ENCODE measurements at places on chromosomes 4 and X.

DNA sequence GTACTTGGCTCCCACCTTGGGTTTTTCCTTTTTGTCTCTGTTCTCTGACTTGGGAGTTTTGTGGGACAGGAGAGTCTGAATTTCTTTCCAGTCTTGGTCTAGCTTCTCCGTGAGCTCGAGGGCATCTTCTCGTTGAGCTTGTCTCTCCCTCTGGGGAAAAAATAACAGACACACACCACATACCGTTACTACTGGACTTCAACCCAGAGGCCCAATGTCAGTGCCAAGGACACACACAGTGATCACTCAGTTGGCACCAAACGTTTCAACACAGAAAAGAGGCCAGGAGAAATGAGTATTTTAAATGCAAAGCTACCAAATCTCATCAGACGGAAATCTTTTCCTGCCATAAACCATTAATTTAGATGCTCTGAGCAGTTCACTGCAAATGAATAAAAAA is 9.7 kb downstream of the NOP14 start:
- DNase-seq = no peak

GRCh38 chr4:11724731-11725130 is 296.0 kb upstream of the HS3ST1 start:
- DNase-seq = no peak

GRCh38 chr4:142282870-142283431 is 563.1 kb downstream of the INPP4B start:
- DNase-seq = peak; percentile 39

DNA sequence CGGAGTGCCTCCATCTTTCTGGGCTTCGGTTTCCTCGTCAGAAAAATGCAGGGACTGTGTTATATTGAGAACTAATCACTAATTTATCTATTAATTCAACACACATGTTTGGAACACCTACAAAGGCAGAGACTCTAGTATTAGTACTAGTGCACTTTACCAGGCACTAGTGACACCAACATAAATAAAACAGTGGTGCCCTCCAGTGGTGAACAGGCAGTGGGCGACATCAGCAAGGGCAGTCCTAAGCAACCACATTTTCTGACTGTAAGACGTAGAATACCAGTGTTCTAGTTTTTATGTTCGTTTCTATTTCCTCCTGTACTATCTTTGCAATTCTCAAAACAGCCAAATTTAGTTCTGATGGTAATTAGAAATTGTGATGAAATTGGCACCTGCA is 69.1 kb upstream of the UCP1 start:
- peak; percentile 35 for DNase-seq

DNA sequence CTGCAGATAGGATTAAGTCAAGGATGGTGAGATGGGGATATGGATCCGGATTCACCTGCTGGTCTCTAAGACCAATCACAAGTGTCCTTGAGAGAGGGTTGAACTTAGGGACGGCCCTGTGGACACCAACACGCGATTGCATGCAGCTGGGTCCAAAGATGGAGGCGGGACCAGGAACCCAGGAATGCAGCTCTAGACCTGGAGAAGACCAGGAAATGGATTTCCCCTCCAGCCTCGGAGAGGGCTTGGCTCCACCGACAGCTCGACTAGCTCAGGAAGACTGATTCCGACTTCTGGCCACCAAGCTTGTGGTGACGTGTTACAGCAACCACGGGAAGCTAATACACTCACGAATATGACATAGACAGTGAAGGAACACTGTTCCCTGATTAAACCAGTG is 4.7 kb downstream of the C4orf50 start:
- DNase-seq = no peak

DNA sequence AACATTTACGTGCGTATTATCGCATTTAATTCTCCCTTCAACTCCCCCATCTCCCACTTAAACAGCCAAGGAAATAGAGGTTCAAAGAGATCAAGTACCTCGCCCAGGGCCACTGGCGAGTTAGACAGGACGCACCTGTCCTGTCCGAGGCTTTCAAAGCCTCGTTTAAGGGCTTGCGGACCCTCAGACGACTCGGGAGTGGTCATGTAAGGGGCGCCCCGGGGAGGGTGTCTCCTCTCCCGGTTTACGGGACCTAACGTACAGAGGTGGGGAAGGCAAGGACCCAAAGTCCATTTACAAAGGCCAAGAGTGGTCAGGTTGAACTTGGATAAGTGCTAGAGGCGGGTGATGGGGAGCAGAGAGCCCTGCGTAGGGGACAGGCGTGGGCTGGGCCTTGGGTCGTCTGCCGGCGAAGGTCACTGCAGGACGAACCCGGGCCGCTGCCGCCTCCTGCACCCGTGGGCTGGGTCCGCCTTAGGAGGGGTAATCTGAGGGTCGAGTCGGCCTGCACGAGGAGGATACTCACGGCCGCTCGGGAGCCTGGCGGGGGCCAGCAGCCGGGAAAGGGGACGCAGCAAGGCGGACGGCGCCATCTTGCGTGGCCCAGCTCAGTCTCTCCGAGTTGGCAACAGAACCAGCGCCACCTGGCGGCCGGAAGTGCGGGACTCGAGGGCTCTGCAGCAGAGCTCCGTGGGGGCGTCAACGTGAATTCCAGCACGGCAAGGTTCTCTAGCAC is 5.9 kb upstream of the NAA15 start:
- DNase-seq = peak; percentile 100

DNA sequence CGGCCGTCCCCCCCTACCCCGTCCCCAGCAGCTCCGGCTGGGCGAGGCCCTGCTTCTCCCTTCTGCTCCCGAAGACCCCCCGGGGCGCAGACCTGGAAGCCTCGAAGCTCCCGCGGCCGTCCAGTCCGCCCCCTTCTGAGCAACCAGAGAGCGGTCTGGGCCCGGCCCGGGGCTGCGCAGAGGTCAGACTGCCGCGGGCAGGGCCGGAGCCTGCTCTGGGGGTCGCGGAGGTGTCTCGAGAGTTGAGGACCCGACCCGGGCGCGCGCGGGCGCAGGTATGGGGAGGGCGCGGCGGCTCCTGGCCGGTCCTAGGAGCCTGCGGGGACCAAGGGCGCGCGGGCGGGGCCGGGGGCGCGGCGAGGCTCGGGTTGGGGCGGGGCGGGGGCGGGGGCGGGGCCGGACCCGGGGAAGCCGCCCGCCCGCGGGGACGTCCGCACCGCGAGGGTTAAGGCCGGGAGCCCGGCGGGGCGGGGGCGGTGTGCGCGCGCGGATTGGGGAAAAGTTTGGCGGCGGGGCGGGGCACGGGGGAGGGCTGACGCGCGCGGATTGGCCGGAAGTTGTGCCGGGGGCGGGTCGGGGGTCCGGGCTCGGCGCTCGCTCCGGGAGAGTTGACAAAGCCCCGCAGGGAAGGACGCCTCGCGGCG is at the start of gene FGFRL1:
TSS of gene FGFRL1 (plus strand) at position 605 of the 644 bp plus-strand sequence. CDS start 860 bp downstream, outside the sequence.
- peak; percentile 76 for DNase-seq

GRCh38 chrX:110863883-110864282 is 68.3 kb upstream of the CHRDL1 start:
- no peak for DNase-seq

- no peak for DNase-seq
These were observed 11.5 kb upstream of the GABRE start for GRCh38 chrX:151985955-151986354.

- DNase-seq = no peak
These were observed 81.7 kb downstream of the HS6ST2 start for GRCh38 chrX:132876523-132877338.

GRCh38 chr4:119746951-119747350 is 118.3 kb upstream of the PDE5A start:
- no peak for DNase-seq

DNA sequence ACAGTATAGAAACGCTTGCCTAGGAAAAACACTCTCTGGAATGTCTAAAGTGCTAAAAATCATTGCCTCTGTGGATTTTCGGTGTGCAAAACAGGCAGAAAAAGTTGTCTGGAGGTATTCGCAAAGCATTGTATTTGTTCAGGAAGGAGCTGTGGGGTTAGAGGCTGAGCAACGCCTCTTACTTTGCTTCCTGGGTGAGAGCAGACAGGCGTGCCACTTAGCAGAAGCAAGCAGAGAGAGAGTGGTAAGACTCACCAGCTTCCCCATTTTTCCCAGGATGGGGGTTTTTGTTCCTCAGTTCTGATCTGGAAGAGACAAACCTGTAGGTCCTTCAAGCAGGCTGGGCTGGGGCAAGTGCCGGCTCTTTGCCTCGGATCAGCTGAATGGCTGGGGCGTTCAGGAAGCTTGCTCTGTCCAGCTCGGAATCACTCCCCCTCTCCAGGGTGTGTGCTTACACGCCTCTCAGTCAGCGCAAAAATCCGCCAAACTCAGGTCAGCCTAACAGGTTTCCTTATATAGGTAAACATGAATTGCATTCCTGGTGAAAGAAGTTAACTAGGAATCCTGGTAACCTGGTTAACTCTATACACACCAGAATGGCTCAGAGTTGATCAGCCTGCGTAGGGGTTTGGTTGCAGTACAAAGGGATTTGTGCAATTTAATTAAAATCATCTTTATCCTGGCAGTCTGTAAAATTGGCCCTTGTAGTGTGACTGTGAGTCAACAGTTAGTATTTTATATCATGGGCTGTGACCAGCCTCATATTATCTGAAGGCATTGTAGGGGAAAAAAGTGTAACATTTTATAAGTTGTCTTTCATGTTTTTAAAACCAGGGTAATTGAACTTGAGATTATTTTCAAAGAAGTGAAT is 213.1 kb upstream of the MID1 start:
- peak; percentile 16 for DNase-seq

- DNase-seq = no peak
These were observed 63.4 kb downstream of the NFKB1 start for GRCh38 chr4:102564399-102565059.

DNA sequence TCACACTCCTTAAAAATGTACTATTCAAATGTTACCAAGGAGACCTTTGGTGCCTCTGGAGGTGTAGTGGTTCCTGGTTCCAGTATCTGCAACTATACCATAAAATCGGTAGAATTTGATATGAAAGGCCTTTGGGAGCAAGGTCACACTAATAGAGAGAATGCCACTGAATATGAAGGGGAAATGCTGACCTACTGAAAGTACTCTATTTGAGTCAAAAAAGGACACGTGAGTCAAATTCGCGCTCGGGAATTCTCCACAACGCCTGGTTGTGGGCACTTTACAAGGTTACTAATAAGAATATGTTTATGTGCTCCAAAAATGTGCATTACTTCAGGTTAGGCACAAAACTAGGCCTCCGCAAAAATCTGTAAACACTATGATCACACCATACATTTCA is 39.5 kb upstream of the RELL1 start:
- DNase-seq = no peak

DNA sequence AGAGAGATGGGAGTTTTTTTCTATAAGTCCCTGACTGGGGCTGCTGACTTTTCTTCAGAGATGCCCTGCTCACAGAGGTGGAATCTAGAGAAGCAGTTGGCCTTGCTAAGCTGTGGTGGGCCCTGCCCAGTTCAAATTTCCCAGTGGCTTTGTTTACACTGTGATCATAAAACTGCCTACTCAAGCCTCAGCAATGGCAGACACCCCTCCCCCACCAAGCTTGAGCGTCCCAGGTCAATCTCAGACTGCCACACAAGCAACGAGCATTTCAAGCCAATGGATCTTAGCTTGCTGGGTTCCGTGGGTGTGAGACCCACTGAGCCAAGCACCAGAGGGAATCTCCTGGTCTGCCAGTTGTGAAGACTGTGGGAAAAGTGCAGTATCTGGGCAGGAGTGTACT is 199.8 kb upstream of the WDFY3 start:
- no peak for DNase-seq

GRCh38 chr4:100799761-100800539 is 282.1 kb upstream of the EMCN start:
- DNase-seq = no peak

DNA sequence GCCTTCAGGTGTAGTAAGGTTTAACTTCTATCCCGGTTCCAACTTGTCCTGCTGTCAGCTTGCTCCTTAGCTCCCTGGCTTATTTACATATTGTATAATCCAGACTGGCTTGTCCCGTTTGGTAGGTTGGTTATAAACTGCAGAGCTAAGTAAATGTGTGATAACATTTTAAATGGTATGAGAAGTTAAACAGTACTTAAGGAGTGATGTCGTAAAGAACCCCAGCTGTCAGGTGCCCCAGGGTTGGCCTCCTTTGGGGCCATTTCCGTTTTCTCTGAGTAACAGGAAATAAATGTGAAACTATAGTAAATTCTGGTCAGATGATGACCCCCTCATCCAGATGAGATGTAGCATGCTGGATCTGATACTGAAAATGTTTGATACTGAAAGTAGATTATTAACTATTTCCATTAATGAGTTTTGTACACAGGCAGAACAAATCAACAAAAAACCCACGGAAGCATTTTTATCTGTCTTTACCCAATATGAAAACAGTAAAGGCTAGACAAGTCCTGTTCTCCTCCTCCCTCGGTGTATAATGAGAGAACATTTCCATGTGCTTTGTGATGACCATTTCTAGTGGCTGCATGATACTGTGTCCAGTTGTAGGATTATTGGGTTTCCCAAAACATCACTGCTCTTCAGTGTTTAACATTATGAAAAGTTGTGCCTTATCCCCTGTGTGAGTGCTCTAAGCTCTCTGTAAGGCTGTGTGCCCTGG is 22.4 kb downstream of the GAB1 start:
- no peak for DNase-seq

GRCh38 chr4:160848901-160849760 is 1314.7 kb downstream of the FSTL5 start:
- DNase-seq = no peak

GRCh38 chrX:97995834-97996233 is 1112.1 kb downstream of the RPA4 start:
- DNase-seq = no peak

DNA sequence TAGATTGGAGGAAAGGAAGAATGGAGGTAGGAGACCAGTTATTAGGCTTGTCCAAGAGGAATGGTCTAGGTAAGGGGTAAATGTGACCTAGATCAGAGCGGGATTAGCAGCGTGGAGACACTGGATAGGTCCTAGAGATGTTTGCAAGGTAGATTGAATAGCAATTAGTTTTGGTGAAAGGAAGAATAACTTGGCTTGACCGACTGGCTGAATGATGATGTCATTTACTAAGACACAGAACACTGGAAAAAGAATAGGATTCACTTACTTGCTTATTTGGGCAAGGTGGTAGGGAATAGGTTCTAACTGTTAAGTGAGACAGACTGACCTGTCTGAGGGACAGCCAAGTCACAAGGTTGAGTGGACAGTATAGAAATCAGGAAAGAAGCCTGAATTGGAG is 71.3 kb downstream of the VEGFC start:
- DNase-seq = no peak

- no peak for DNase-seq
These were observed 632.4 kb upstream of the BOD1L1 start for GRCh38 chr4:14259936-14260335.

- DNase-seq = no peak
These were observed 627.9 kb upstream of the AGA start for GRCh38 chr4:178070163-178070562.

GRCh38 chrX:68363984-68364383 is 69.3 kb downstream of the OPHN1 start:
- DNase-seq = no peak

GRCh38 chr4:147137280-147137679 is 191.6 kb upstream of the TTC29 start:
- no peak for DNase-seq

- DNase-seq = no peak
These were observed 33.0 kb upstream of the KIAA0232 start for GRCh38 chr4:6749340-6750171.

- DNase-seq = no peak
These were observed 116.6 kb downstream of the SHISA3 start for GRCh38 chr4:42513748-42514492.

All from endothelial cell (in vitro differentiated cells).